Activated T-helper 1 cell treated with anti-CD3 and anti-CD28 coated beads, Interleukin-12 subunit alpha, Interleukin-12 subunit beta, Interleukin-2, Interleukin-4 antibody, amounts not matched to agents 30 ng/mL and 10 ng/mL and 1 ng/mL, durations not matched to agents 14 hours and 24 hours and 36 hours (primary cell): ENCODE measurements at places on chromosomes 16 and 17. TPM values are rescaled to one million over a fixed set of nuclear protein-coding genes. Genes with fewer than 3 reads are reported as not detected.
A peak's percentile ranks its signal among the peaks of the same experiment; 100 is the strongest.

Gene PKMYT1
- total RNA-seq, result 151 and 152 TPM in 2 replicates

Gene TIMP2
- 1.0 and 1.1 TPM in 2 replicates for total RNA-seq

Gene OR3A1
- not detected in 2 replicates for total RNA-seq

Gene CES5A
- total RNA-seq, result not detected in 2 replicates

Gene RNF157
- total RNA-seq, result 50.4 and 51.7 TPM in 2 replicates

Gene SLC52A1
- total RNA-seq, result 0.20 and 0.23 TPM in 2 replicates

GRCh38 chr17:80652756-80653330 lies 108.2 kb downstream of the RPTOR start:
- DNase-seq, result no peak
- no peaks in the 10 kb centered on the region for H3K27me3 ChIP-seq
- H3K27ac ChIP-seq, result no peak overlapping the region
- no peak overlapping the region for H3K4me3 ChIP-seq

- no peak for DNase-seq
- H3K4me1 ChIP-seq, result no peaks in the 10 kb centered on the region
- H3K36me3 ChIP-seq, result no peaks in the 10 kb centered on the region
- no peak overlapping the region for H3K27ac ChIP-seq
Measured at GRCh38 chr17:76687298-76688164, 23.2 kb downstream of the MXRA7 start.

DNA sequence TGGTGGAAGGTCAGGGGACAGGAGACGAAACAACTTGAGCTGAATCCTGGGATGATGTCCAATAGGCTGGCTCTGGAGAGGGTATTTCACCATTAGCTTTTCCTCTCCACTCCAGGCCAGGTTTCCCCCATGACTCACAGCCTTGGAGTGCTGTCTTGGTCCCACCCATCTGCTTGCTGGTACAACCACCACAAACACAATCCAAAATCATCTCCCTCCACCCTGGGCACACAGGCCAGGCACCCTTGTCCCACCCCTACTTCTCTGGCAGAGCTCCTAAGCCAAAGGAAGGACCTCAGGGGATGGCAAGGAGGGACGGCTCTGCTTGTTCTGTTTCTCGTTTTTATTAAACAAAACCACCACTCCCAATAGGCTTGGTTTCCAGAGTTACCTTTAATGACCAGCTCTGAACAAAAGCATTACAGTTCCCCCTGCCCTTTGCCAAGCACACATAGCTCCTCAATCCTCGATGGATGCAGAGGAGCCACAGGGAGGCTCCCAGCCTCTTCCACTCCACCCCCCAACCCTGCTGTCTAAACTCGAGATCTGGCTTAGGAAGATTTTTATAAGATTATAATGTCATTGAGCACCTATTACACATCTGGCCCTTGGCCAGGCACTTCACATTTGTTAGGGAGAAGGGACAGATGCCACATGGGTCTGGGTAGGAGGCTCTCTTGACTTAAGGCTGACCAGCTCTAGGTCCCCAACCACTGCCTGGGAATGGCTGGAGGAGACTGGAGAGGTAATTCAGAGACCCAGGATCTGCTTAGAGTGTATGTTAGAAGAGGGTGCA lies 13.3 kb downstream of the CAVIN1 start:
- no peaks in the 10 kb centered on the region for H3K36me3 ChIP-seq
- peaks cover 15% of the 10 kb centered on the region for H3K4me1 ChIP-seq
- no peak overlapping the region for H3K27ac ChIP-seq
- no peak overlapping the region for H3K4me3 ChIP-seq
- H3K27me3 ChIP-seq, result peaks cover 4% of the 10 kb centered on the region
- DNase-seq, result no peak

- H3K4me3 ChIP-seq, result peak overlapping the region; percentile 34
- peak overlapping the region; percentile 83 for H3K27ac ChIP-seq
- DNase-seq, result no peak
Measured at GRCh38 chr17:64115043-64115698, 14.8 kb downstream of the ERN1 start.
